ENCODE measurements at places on chromosomes 11 and 22.

DNA sequence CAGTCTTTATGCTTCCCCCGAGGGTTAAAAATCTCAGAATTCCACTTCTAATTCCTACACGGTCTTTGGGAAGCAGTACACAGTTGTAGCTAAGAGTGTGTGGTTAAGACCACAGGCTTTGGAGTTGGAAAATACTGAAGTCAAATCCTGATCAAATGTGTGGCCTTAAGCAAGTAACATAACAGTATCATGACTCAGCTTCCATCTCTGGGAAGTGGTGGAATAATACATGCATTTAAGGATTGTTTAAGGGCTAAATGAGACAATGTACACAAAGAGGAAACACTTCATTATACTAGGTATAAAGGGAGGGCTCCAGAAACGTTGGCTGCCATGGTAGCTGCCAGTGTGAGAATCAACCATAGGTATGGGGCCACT lies 71.5 kb downstream of the FAT3 start:
- DNase-seq, result peak; percentile 91

DNA sequence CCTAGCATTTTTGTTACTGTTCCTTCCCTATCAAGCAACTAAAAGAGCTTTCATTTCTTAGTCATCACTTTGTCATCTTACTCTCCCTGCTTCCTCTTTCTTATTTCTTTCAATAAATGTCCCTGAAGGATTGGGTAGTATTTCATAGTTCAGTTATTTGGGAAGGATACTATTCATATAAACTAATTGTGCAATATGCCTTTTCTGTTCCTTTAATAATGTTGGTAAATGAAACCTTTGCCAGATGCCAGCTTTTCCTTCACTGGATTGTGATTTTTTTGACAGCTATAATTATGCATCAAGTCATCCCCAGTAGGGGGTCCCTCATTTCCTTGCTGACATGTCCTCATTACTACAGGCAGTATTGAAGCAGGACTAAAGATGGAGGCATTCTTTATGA lies 101.7 kb downstream of the ATM start:
- DNase-seq, result peak; percentile 71

DNA sequence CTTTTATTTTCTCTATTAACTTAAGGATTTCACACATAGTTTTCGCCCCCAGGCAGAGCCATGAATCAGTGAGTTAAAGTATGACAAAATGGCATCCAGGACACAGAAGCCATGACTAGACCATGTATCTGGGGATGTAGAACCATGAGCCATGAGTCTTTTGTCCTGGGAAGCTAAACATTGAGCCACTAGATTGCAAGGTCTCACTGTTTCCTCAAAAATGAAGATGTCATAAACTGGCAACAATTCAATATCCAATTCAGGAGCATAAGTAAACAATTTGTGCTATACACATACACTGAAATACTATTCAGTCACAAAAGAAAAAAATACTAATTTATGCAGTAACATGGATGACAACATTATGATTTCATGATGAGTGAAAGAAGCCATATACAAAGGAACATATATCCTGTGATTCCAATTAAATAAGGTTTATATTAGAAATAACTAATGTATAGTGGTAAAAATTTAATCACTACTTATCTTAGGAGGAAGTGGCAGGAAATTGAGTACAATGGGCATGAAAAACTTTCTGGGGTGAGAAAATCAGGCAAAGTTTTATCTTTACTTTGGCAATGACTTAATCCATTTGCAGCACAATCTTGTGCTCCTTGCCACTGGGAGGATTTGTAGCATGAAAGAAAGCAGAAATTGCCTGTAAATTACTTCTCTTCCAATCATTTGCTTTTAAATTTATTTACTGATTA lies 28.5 kb upstream of the CARD16 start:
- DNase-seq, result peak; percentile 3

GRCh38 chr11:19735909-19736498 lies 23.4 kb downstream of the NAV2 start:
- DNase-seq, result no peak

DNA sequence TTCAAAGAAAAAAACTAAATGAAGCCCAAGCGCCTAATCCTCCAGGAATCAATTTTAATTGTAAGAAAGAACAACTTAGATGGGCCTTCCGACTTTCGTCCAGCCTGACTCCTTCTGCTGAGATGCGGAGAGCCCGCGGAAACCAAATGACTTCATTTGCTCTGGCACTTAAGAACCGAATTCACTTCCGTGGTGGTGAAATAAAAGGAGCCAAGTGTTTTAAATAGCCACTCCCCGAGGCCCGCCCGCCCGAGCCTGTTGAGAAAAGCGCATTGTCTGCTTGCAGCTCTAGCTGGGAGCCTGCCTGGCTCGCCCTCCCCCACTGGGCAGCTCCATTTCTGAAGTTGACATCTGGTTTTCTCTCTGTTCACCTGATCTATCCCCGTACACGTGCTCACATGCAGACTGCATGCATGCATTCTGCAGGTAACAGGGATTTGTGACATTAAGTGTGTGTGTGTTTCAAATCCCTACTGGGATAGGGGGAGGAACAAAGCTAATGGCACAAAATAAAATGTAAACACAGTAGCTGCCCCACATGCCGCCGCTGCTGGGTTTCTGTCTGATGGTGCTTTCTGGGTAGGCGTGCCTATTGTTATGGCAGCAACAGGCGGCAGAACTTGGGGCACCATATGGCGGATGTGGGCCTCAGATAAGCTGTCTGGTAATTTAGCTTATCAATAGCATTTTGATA lies 6.2 kb downstream of the TEAD1 start:
- peak; percentile 92 for DNase-seq

DNA sequence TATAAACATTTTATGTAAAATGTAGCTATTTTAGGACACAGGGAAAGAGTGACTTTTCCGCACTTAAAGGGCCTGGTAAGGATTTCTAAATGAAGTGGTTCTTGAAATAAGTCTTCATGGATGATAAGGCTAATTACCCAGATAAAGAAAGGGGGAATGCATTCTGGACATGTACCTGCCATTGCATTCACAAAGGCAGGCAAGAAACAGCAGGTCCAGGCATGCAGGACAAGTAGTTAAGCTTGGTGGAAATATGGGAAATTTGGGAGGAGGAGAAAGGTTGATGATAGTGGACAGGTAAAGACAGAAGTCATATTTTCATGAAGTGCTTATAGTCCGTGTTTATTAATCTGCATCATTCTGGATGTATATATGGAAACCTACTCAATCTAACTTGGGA lies 621.2 kb downstream of the NTM start:
- DNase-seq, result no peak
